ENCODE measurements at places on chromosomes 3 and 15.

DNA sequence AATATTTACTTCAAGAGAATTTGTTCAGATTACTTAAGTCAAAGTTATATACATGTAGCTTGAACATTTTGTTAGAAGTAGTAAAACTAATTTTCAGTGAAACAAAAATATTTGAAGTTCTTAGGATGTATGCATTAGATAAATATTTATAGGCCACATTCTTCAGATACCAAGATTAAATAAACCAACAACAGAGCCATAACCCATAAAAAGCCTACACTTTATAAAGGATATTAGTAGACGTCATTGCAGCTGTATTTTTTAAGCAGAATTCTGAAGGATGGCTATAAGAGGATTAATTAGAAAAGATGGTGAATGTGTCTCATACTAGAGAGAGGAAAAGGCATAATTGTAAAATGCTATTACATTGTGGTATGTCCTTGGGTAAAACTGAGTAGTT lies 449.7 kb upstream of the ALCAM start:
- no peak for DNase-seq

- DNase-seq: no peak
These were observed 127.5 kb downstream of the CHST2 start for GRCh38 chr3:143247073-143247472.

DNA sequence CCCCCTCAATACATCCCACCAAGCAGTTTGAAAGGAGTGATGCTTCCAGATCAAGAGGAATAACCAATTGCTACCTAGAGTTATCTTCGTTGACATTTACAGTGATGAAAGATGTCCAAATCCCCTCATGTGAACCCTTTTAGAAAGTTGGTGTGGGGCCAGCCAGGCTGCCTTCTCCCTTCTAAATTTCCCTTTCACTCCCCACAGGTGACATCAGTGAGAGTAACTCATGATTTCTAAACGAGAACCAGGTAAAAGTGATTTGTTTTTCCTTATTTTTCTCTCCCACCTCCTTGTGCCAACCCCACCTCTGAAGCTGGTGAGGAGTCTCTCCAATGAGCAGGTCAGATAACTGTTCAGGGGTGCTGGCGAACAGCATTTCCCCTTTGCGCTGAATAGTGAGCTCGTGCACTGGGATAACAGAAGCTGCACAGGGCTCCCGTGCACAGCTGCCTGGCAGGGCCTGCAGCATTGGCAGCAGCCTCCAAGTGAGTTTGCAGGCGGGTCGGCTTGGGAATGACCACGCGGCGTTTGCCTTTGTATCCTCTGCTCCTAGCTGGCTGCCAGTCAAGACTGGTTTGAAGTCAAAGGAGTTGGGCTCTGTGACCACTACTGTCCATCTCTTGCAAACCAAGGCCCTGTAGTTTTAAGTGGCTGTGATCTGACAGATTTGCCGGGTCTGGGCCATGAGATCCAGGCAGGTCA lies 70.2 kb upstream of the CORO2B start:
- no peak for DNase-seq

GRCh38 chr15:85607141-85607806 lies 187.5 kb downstream of the KLHL25 start:
- no peak for DNase-seq

- DNase-seq: no peak
These were observed 1.7 kb downstream of the KNL1 start for GRCh38 chr15:40595773-40596172.

DNA sequence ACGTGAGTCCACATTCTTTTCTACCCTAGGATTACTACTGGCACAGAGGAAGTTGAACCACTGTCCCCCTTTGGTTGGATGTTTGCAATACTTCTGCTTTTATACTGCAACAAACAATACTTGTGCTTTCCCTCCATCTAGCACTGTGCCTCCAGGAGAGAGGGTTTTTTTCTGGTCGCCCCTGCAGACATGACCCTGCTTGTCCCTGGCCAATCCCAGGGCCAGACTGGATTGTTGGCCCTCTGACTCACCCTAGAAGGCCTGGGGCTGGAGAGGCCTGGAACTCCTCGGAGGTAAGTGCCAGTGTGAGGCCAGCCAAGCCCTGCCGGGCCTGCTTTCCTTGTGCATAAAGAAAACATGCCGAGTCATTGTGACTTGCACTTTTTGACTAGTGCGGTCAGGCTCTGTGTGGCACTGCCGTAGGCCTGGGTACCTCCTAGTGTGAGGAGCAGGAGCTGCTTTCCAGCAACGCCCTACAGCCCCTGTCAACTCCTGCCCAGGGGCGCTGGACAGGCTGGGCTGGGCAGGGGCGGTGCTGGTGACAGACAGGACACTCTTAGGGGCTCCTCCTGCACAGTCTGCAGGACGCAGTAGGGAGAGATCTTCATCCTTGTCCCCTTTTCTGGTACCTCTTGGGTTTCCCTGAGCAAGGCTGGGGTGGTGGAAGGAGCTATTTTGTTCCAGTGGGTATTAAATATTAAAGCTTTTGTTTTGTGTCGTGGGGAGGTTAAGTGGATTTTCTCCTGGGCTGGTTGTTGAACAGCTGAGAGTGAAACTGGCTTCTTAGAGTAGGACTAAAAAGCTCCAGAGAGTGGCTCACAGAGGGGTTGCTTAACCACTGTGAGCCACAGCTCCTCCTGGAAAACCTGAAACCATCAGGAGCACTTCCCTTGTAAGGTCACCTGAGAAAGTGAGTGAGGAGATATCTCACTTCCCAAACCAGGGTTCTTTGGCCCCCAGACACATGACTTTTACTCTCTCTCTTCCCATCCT lies 14.4 kb upstream of the TKT start:
- DNase-seq: peak; percentile 38

GRCh38 chr3:134018406-134018805 lies 11.3 kb downstream of the SLCO2A1 start:
- DNase-seq: no peak

DNA sequence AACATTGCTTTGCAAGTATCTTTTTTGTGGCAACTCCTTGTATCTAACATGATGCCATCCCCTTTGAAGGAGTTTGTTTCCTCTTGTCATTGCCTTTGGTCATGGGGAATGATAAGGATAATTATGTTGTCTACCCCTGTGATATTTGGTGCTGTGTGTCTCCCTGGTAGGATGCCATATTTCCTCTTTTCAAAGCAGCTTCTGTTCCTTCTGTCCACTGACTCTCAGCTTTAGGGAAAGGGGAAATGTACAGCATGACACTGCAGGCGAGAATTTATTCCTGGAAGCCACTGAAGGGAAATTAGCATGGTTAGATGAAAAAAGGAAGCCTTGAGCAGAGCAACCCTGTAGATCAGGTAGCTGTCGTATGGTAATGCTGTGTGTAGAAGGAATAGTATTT lies 576.7 kb downstream of the CADM2 start:
- DNase-seq: no peak

- DNase-seq: no peak
These were observed 6.9 kb upstream of the RFTN1 start for GRCh38 chr3:16520241-16520969.

GRCh38 chr15:52689562-52689961 lies 10.4 kb upstream of the ATOSA start:
- no peak for DNase-seq

DNA sequence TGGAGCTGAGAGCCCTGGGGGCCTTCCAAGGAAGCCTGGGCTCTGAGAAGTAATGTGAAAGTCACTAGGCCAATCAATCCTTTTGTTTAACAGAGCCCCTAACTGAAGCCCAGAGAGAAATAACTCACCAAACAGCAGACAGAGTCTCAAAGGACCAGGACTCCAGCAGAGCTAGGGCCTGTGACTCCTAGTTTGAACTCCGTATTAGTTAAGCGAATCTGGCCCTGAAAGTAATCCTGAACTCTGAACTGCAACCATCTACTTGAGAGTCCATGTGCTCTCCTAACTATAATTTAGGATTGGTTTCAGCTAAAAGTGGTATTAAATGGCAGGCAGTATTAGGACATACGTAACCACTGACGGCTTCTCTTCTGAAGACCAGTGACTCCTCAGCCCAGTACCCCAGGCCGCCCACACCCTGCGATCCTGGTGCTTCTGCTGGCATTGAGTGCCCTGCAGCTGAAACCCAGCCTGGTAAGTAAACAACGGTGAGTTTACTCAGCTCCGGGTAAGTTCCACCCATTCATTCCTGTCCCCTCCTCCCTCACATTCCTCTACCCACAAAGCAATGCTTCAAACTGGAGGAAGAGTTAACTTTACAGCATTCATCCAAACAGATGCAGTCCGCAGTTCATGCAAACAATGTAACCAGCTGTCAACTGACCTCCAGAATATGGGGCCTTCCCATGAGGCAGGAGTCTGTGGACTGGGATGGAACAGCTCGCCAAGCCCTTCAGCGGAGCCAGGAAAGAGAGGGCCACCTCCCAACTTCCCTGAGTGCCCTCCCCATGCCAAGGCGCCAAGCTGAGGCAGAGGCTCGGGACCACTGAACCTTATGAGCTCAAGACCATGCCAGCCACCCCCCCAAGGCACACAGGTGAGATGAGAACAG lies 7.3 kb downstream of the MYO5C start:
- no peak for DNase-seq

DNA sequence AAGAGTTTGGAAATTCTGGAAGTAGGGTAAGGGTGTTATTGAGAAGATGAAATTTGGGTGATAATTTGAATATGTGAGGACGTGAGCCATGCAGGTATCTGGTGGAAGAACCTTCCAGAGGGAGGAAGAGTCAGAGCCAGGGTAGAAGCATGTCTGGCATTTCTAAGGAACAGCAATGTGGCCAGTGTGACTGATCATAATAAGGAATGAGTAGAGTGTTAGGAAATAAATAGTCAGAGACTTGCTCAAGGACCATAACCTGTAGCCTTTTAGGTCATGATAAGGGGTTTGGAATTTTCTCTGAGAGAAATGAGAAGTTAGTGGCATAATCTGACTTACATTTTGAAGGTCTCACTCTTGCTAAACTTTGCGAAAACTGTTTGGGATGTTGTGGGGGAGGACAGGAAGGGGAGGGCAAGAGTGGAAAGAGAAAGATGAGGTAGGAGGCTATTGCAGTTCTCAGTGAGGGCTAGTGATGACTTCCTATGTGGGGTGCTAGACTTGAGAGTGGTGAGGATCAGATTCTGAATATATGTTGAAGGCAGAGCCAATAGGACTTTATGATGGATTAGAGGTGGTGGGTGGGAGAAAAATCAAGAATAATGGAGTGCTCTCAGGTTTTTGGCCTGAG lies 568.3 kb downstream of the AGBL1 start:
- no peak for DNase-seq

DNA sequence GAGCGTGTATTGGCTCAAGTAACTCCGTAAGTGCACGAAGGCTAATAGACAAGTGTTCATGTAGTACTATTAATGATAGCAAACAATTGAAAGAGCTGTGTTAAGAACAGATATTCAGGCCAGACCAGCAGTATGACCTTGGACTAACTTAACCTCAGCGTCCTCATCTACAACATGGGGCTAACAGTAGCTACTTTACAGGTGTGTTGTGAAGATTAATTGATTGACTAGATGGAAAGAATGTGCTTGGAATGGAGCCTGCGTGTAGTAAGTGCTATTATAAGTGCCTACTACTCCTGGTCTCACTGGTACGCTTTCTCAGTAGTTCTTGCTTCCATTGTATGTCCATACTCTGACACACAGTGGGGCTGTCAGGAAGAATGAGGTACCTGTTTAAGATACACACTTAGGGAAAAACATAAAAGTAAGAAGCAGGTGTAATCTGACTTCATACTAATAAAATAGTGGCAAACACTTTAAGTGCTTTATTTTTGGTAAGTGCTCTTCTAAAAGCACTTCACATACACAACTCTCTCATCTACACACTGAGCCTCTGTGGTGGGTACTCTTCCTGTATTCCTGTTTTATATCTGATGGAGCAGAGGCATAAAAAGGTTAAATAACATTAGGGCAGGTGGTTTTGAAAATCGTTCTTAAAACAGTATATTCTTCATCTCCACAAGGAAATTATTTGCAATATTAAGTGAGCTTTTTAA lies 24.3 kb upstream of the FBXL22 start:
- no peak for DNase-seq

- no peak for DNase-seq
These were observed 130.1 kb downstream of the UACA start for GRCh38 chr15:70633103-70633831.

GRCh38 chr3:126891791-126892190 lies 91.1 kb upstream of the PLXNA1 start:
- no peak for DNase-seq

GRCh38 chr3:194158942-194159439 lies 23.0 kb downstream of the HES1 start:
- DNase-seq: no peak

- peak; percentile 29 for DNase-seq
These were observed 20.1 kb upstream of the GOLGA6L2 start for GRCh38 chr15:23467110-23467600.

- DNase-seq: no peak
These were observed 56.0 kb downstream of the RPLP1 start for GRCh38 chr15:69508659-69509058.

DNA sequence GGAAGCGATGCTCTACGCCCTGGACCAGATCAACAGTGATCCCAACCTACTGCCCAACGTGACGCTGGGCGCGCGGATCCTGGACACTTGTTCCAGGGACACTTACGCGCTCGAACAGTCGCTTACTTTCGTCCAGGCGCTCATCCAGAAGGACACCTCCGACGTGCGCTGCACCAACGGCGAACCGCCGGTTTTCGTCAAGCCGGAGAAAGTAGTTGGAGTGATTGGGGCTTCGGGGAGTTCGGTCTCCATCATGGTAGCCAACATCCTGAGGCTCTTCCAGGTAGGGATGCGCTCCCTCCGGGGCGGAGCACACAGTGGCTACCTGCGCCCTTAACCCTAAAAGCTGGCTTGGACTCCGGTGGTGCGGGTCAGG lies 698 bp downstream of the GRM7 start:
- peak; percentile 9 for DNase-seq

DNA sequence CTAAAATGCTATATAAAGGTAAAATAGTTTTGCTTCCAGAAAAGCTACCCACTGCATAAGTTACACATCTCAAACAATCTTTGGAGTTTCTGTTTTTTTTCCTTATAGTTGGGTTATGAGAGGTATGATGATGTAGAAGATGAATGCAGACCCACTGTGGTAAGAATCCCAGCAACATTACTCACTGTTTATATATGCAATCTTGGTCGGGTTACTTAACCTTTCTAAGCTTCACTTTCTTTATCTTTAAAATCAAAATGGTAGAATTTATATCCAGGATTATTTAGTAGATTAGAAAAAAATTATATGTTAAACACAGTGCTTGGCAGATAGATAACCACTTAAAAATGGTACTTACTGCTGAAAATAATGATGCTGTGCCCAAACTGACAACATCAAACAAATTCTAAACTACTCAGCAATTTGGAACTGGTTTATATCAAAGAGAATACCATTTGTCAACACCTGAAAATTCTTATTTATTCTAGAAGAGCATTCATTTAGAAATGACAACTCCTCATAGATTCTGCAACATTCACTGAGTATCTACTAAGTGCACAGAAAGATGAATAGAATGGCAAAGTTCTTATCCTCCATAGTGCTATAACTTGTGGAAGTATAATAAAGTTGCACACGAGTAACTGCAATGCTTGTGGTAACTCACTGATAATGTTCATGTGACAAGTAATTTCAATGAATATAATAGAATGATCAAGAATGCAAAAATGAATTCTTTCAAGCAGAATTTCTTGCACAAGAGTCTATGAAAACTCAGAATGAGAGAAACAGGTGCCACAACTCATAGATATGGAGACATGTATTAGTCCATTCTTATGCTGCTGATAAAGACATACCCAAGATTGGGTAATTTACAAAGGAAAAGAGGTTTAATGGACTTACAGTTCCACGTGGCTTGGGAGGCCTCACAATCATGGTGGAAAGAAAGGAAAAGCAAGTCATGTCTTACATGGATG lies 129.0 kb upstream of the SLC7A14 start:
- no peak for DNase-seq

GRCh38 chr3:50237754-50238548 lies 1.9 kb downstream of the GNAI2 start:
- DNase-seq: peak; percentile 87
